Stimulated activated CD8-positive, alpha-beta memory T cell treated with anti-CD3 and anti-CD28 coated beads, Interleukin-4, amount 100 ng/mL, for 48 hours (primary cell): ENCODE measurements at places on chromosomes 11 and 22.

GRCh38 chr11:103220133-103220532 is 110.9 kb downstream of the DYNC2H1 start:
- DNase-seq: no peak

GRCh38 chr11:1204381-1205101 is 18.3 kb upstream of the MUC5B start:
- no peak for DNase-seq

DNA sequence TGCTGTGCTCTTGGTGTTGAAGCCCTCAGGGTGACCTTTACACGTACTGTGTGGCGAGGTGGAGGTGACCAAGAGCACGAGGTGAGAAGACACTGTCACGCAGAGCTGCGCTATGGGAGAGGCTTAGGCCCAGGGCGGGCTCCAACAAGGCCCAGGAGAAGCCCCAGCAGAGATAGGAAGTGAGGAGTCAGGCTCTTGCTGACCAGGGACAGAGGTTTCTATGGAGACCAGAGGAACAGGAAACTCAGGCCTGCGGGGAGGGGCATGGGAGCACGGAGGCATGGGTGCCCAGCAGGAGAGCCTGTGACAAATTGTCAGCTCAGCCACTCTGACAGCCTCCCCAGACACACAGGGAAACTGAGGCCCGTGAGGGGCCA is 15.8 kb downstream of the DGKZ start:
- DNase-seq: no peak

DNA sequence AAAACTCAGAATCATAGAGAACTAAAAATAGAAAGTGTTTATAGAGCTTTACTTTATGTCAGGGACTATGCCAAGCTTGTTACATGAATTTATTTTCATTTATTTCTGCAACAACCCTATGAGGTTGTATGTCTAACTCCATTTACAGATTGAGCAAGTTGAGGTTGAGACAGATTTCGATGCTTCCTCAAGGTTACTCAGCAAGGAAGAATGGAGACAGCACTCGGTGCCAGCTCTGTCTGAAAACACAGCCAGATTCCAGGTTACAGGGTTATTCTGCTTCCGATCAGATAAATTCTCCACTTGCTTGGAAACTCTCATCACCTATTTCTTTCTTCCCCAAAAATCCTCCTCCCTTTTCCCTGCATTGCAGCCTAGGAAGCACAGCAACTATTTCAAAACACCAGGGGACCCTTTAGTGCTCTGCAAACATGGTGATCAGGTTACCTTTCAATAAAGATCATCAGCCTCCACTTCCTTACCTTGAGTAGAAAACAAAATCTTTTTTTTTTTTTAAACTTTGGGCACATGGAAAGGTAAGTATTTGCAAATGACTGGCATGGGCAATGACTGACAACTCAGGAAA is 7.0 kb downstream of the MMP3 start:
- no peak for DNase-seq

DNA sequence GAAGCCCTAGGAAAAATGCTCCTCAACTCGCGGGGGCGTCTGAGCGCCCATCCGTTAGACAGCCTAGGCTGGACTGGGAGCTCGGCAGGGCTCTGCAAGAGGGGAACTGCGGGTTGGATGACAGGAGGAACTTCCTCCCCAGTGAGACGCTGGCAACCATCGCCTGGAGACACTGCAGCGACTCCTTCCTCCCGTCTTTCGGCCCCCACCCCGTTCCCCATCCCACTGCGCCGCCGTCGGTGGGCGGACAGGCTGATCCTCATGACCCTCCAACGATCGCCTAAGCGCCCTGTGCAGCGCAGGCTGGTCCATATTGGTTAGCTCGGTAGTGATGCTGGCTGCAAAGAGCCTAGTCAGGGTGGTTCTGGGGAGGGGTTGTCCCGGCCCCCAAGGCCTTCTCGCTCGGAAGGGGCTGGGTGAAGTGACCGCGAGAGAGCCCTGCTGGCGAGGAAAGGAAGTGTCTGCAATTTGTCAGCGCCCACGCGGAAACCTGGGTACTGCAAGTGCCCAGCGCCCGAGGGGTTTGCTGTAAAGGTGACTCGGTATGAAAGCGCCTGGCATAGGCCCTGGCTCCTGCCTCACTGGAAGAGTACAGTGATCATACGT is 638 bp downstream of the NRGN start:
- peak; percentile 78 for DNase-seq

DNA sequence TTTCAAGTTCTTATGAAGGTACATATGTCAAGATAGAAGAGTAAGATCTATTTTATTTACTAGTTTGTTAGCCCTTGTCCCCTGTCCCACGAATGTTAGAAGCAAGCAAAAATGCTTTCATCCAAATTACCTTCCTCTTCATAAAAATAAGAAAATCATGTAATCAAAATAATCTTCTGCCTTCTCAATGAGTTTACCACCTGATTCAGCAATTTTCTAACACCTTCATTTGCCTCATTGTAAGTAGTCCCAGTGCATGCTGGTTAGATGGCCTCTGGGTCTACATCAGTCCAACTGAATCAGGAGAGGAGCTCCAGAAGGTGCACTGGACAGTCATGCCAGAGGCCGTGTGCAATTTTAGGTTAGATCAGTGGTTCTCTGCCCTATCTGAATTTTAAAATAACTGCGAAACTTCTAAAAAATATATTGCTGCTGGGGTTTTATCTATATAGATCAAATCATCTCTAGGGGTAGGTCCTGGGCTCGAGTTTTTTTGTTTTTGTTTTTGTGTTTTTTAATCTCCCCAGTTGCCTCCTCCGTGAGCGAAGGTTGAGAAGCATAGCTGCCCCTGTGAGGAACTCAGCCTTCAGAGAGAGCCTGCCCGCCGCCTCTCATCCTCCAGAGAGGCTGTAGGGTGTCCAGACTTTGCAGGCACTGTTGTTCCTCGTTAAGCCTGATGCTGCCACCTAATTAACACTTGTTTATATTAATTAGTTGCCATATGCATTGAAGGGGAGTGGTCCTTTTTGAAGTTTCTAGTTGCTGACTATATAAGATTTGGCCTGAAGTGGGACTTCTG is 32.2 kb downstream of the C22orf31 start:
- no peak for DNase-seq

- DNase-seq: no peak
Observed at GRCh38 chr11:75858613-75859012, 43.6 kb downstream of the UVRAG start.

DNA sequence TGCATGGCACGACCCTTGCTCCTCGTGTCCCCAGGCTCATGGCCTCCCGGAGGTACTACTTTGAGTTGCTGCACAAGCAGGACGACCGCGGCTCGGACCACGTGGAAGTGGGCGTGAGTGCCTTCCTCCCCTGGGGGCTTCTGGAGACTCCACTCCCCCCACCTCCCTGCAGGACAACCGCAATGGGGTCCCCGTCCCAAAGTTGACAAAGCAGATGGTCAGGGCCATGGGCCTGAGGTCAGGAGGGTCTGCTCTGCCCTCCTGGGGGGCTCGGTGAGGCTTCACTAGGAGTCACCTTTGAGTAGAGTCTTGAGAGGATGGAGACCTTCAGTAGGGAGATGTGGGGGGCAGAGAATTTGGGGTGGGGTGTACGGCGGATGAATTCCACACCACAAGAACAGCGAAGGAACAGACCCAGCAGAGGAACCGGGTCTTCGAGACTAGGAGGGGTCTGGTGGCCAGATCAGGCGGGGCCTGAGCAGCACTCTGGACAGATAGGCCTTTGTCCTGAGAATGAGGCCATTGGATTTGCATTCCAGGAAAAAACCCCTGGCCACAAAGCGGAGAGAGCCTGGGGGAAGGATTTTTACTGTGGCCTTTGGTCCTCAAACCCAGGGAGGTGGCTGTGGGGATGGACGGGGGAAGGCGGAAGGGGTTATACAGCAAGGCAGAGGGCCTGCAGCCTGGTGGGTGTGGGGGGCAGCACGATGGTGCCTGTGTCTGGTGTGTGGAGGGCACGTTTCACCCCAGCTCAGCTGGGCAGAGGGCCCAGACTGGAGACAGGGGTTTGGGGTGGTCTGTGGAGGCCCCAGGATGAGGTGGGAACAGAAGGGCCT is 4.6 kb downstream of the B4GALNT4 start:
- no peak for DNase-seq

GRCh38 chr22:43884600-43885318 is 7.1 kb downstream of the PNPLA5 start:
- peak; percentile 82 for DNase-seq

DNA sequence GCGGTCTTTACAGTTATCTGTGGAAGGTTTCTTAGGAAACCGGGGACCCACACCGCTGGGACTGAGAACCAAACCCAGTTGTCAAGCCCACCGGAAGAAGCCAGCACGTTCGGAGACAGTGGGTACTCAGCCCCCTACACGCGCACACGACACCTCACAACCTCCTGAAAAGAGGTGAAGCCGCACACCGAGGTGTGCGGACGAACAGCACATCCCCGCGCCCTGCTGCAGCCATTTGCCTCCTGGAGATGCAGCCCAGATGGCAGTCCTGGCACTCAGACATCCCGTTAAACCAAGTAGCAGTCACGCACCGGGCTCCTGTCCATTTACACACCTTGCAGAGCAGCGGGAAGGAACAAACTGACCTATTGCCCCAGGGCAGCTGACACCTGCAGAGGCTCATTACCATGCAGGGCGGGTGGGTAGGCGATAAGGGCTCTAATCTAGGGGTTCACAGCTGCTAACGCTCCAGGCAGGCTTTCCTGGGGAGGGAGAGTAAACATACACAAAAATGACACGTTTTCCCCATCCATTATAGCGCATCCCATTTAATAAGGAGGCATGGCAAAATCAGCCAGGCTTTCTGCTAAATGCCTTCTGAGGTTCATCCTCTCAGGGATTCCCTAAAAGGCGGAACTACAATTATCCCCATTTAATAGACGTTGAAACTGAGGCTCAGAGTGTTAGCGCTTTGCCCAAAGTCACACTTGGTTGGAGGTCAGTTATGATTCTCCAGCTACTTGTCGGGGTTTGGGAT is 864 bp upstream of the EHBP1L1 start:
- DNase-seq: no peak

DNA sequence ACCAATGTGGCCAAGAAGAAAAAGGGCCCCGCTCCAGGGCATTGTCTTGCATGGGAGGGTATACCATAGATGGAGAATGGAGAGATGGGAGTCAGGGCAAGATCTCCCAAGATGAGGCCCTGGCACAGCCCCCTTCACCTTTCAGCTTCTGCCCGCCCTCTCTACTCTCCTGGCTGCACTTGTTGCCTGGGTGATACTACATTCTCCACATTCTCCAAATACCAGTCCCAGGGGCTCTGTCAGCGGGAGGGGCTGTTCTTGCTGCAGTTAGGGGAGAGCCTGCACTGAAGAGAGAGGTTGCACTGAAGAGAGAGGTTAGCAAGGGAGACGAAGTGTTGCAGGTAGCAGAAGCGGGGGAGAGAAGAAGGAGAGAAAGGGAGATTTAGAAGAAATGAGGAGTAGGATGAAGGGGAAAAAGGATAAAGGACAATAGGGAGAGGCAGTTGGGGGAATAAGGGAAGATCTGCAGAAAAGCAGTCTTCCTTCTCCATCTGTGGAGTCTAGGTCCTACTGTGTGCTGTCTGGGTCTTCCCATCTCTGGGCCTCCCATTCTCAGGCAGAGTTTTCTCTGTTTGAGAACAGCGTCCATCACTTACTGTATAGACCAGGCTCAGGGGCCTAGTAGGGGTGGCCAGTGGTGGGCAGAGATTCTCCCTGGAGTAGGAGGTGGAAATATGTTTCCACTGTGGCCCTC is 8.0 kb downstream of the PHLDB1 start:
- no peak for DNase-seq

DNA sequence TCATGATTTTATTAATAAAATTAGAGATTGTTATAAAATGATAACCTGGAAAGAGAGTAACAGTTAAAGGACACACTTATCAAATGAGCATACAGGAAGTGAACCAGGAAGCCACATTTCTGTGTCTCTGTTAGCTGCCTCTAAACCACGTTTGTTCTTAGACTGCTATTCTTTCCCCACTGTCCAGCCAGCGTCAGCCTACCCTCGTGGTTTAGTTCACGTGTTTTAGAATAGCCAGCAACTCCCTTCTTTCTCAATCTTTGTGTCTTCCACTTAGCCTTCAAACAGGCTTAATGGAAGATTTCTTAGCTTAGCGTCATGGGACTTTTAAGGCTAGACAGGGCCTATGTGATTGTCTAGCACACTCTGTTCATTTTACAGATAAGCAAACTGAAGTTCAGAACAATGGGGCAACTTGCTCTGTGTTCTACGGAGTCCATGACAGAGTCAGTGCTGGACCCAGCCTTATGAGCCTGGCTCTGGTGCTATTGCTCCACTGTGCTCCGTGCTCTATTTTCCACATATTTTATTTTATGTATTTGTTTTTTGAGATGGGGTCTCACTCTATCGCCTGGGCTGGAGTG is 27.2 kb downstream of the GRAMD1B start:
- DNase-seq: no peak

GRCh38 chr11:36261094-36261493 is 28.1 kb downstream of the COMMD9 start:
- DNase-seq: no peak

- DNase-seq: no peak
Observed at GRCh38 chr11:24375931-24376330, 120.9 kb upstream of the LUZP2 start.

- DNase-seq: no peak
Observed at GRCh38 chr11:10558288-10558687, 10.2 kb downstream of the LYVE1 start.

DNA sequence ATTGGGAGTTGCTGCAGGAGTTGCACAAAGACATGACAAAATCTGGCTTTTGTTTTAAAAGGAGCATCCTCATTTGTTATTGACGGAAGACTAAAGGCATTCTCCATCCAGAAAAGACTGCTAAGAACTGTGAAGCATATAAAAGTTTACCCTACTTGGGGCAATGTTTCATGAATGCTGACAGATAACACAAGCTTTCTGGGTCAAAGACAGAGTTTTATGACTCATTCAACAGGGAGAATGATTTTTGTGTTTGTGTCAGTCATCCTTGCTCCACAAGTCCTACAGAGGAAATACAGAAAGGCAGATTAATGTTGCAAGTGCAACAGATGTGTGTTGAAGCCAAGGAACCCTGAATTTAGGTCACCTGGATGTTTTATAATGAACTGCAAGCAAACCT is 2.5 kb downstream of the GLYATL1 start:
- no peak for DNase-seq

GRCh38 chr11:12680246-12680939 is 6.2 kb downstream of the TEAD1 start:
- DNase-seq: no peak

DNA sequence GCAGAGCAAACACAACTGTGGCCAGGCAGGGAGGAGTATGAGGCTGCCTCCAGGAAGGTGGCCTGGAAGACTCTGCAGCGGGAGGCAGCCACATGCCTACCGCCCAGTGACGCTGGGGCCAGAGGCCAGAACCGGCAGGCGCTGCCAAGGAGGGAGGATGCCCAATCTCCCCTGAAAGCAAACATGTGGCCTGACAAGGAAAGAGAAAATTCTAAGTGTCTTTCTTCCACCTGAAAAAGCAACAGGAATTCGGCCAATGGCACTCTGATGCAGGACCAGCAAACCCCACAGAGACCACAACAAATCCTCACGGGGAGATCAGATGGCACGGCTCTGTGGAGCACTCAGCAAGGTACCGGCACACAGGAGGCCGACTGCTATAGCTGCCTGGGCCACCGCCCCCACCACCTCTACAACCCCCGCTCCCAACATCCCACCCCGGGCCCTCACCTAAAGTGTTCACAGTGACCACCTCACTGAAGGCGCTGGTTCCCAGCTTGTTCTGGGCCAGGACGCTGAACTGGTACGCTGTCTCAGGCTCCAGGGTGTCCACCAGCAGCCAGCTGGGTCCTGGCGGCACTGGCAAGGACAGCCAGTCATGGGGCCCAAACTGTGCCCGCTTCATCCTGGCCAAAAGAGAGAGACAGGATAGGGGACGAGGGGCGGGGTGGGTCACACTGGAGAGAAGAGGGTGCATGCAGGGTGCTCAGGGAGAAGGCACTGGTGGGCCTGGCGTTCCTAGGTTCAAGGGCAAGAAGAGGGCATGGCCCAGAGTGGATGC is 30.1 kb downstream of the IGSF9B start:
- no peak for DNase-seq
